ENCODE measurements at places on chromosomes 2 and 18. TPM values are rescaled to one million over a fixed set of nuclear protein-coding genes. Genes with fewer than 3 reads are reported as not detected.

PJVK gene
- 1.0 TPM for total RNA-seq

DNA sequence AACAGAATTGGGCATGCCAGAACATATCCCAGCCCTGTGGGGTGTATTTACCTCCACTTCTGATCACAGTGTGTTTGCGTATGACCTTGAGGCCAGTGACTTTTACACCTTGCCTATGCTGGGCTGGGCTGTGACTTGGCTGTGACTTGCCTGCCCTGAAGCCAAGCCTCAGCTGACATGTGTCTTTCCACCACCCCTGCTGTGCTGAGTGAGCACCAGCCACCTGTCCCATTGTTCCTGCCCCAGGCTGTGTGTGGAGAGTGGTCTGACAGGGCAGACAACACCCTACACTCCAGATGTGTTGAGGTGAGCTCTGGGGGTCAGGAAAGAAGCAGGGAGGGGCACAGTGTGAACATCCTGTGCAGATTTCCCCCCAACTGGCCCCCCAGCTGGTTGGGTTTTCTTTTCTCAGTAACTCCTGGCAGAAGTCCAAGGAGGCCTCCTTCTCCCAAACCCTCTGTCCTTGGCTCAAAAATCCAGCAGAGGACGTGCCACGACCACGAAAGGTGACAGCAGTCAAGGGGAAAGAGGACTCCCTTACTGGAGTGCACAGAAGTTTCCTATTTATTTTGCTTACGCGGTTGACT lies 5.1 kb upstream of the STEAP3 start:
- no peak for DNase-seq

TEKT4 gene
- not detected for total RNA-seq

- peak; percentile 79 for DNase-seq
Observed at GRCh38 chr2:675982-676646, 1.1 kb downstream of the TMEM18 start.

DNA sequence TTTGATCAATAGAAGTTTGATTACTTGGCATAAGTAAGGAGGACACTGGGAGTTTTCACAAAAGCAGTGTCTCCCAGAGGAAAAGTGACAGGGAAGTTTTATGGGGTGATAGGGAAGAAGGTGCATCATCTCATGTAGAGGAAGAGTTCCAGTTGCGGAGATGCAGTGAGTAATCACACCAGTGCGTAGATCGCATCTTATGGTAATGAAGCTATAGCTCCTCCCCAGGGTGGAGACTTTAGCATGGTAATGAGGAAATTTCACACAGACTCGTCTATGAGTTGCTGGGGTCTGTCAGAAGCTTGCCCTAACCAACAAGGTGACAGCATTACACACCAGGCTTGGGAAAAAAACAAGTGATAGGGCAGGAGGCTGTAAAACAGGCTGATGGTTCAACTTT lies 49.0 kb downstream of the KYNU start:
- no peak for DNase-seq

ANO7 gene
- 0.67 TPM for total RNA-seq

DNA sequence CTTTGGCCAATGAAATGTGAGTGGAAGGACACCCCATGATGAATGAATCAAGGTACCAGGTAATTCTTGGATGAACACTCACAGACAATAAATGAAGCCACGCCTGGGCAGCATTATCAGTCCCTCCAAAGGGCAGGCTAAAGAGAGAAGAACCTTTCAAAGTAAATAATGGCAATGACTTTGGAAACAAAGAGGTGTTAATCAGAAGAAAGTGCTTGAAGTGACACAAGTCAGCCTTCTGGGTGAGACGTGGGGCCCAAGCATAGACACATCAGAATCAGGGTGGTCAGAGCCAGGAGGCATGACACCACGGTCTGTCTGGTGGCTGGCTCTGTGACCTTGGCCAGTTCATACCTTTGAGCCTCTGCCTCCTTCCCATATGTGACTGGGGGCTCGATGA lies 103.3 kb downstream of the POLR1A start:
- no peak for DNase-seq

- DNase-seq, result no peak
Observed at GRCh38 chr18:36504928-36505327, 207.4 kb downstream of the FHOD3 start.

FSHR gene
- not detected for total RNA-seq

DNA sequence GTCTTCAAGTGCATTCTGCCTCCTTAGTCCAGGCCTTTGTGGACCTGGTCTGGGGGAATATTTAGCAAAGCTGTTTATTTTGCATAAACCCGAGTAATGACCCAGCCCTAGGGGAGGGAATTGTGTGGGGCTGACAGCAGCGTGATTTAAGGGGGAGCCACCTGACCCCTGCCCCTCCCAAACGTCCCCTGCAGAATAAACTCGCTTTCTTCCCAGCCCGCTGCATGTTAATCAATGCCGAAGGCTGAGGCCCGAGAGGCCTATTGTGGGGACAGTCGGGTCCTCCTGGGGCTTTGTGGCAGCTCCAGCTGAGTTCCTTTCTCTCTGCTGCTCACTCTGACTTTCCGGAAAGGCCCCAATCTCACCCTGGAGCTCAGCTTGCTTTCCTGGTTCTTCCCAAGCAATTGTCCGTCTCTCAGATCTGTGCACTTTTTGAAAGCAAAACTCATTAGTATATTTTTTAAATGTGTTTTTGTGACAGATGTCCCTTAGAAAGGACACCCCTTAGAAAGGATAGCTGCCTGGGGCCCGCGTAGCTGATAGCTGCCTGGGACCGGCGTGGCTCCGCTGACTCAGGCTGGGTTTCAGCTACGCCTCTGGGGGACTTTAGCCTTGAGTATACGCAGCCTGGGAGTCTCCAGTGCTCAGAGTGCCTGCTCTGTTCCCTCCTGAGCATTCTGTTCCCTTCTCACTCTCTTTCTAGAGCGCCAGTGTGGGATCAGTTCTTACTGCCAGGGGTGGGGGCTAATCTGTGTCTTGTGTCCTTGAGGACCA lies 158.3 kb downstream of the GLI2 start:
- no peak for DNase-seq

CACNB4 gene
- 4.1 TPM for total RNA-seq

DNA sequence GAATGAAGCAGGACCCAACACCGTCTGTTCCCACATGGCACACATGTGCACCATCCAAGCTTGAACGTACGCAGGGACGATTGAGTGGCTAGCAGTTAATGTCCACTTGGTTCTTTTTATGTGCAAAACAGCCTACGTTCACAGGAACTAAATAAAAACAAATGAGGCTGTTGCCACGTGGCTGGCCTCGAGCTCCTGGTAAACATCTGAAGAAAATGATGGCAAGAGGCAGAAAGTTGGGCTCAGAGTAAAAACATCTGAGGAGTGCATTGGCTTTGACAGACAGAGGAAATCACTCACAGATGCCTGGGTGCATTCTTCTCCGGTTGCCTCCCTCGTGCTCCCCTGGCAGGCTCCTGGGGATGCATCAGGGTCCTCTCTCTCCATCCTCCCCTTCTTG lies 177.9 kb downstream of the NRP2 start:
- peak; percentile 78 for DNase-seq

GRCh38 chr2:139909136-139909535 lies 1128.9 kb upstream of the NXPH2 start:
- no peak for DNase-seq

- DNase-seq, result no peak
Observed at GRCh38 chr2:8753609-8754008, 71.8 kb downstream of the ID2 start.

CYS1 gene
- total RNA-seq, result 0.62 TPM

SLC38A11 gene
- 0.52 TPM for total RNA-seq

MYCN gene
- total RNA-seq, result 0.64 TPM

DNA sequence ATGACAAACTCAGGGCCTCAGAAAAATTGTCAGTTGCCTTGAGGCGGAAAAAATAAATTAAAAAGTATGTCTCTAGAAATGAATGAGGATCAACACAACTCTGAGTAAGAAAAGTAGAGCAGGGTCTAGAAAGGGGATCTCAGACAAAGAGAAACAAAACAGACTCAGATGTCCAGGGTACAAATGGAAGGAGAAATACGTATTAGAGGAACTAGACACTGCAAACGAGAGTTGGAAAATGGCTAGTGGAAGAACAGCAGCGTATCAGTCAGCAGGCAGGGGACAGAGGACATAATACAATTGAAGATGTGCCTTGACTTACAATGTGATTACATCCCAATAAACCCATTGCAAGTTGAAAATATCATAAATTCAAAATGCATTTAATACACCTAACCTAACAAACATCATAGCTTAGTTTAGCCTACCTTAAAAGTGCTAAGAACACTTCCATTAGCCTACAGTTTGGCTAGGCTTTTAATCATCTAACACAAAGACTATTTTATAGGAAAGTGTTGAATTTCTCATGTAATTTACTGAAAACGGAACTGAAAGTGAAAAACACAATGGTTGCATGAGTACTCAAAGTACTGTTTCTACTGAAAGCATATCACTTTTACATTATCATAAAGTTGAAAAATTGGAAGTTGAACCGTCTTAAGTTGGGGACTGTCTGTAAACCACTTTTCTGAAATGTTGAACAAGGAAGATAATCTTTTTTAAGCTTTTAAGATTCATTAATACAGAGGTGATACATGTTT lies 182.8 kb downstream of the NBAS start:
- no peak for DNase-seq

Data from lower leg skin (tissue), 4 donors.